ENCODE measurements at places on chromosomes 1 and 21.

GRCh38 chr1:29055160-29055559 is 68.5 kb downstream of the TMEM200B start:
- DNase-seq = no peak

GRCh38 chr1:8122160-8122476 is 96.0 kb upstream of the ERRFI1 start:
- peak; percentile 56 for DNase-seq

DNA sequence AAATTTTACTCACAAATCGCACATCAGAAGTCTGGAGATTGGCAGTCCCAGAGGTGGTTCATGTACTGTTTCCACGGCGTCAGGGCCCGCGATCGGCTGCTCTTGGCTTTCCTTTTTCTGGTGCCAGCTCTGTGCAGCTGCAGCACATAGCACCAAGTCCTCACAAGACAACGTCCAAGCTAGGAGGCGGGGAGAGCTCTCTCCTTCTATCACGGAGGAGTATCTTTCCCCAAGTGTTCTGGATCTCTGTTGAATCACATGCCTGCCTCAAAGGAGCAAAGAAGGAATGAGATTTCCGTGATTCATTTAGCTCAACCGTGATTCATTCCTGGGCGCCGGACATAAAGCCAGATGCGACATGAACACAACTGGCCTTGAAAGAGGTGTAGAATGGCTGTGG is 25.5 kb downstream of the MT1HL1 start:
- DNase-seq = no peak

GRCh38 chr21:31218830-31219608 is 125.0 kb downstream of the TIAM1 start:
- DNase-seq = peak; percentile 69

GRCh38 chr21:20519076-20519475 is 479.1 kb upstream of the NCAM2 start:
- no peak for DNase-seq

DNA sequence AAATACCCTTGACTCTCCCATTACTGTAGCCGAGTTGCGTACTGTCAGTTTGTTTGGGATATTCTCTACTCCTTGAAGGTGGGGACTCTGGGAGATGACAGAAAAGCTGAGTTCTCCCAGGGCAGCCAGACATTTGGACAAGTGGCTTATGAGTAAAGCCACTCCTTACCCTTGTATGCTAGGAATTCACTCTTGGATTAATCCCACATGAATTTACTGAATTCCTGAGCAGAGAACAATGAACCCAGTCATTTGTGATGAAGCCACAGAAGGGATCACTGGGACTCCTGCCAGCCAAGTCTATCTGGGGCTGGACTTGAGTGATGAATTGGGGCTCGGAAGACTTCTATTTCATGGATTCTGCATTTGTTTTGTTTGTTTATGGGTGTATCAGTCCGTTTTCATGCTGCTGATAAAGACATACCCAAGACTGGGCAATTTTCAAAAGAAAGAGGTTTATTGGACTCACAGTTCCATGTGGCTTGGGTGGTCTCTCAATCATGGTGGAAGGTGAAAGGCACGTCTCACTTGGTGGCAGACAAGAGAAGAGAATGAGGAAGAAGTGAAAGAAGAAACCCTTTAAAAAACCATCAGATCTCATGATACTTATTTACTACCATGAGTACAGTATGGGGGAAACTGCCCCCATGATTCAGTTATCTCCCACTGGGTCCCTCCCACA is 25.1 kb downstream of the C1orf116 start:
- peak; percentile 80 for DNase-seq

GRCh38 chr21:33133892-33134291 is 64.0 kb downstream of the OLIG1 start:
- no peak for DNase-seq

- peak; percentile 40 for DNase-seq
Observed at GRCh38 chr1:30417001-30417700, 306.2 kb downstream of the MATN1 start.

DNA sequence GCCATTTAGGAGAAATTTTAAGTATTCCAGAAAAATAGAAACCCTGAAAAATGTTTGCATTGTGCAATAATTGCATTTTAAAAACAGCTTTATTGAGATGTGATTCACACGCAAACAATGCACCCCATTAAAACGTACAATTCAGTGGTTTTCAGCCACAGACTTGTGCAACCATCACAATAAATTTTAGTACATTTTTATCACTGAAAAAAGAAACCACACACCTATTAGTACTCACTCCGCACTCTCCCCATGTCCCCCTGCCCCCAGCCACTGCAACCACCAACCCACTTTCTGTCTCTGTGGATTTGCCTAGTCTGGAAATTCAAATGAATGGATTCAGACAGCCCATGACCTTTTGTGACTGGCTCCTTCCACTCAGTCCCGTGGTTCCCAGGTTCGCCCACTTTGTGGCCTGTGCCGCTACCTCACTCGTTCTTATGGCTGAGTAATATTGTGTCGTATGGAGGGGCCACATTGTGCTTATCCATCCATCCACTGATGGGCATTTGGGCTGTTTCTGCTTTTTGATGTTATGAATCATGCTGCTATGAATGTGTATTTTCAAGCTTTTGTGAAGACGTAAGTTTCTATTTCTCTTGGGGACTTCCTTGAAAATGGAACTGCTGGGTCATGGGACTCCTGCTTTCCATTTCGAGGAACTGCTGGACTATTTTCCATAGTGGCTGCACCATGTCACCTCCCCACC is 147.7 kb upstream of the ARHGEF16 start:
- no peak for DNase-seq

DNA sequence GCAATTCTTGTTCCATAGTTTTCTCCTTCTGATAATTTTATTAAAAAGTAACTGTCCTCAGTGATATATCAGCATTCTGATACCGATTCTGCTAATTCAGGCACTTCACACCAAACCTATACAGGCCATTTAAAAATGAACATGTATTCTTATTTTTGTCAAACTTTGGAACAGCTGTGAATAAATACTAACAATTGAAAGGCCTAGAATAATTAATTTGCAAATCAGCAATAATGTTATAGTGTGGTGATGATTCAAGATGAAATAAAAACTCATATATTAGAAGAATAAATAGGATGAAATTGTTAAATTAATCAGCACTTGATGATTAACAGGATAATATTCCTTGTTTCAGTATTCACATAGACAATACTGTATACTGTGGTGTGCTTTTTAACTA is 9.9 kb downstream of the CDKN2C start:
- no peak for DNase-seq

- peak; percentile 85 for DNase-seq
Observed at GRCh38 chr1:209585672-209586071, 2.2 kb downstream of the CAMK1G start.

DNA sequence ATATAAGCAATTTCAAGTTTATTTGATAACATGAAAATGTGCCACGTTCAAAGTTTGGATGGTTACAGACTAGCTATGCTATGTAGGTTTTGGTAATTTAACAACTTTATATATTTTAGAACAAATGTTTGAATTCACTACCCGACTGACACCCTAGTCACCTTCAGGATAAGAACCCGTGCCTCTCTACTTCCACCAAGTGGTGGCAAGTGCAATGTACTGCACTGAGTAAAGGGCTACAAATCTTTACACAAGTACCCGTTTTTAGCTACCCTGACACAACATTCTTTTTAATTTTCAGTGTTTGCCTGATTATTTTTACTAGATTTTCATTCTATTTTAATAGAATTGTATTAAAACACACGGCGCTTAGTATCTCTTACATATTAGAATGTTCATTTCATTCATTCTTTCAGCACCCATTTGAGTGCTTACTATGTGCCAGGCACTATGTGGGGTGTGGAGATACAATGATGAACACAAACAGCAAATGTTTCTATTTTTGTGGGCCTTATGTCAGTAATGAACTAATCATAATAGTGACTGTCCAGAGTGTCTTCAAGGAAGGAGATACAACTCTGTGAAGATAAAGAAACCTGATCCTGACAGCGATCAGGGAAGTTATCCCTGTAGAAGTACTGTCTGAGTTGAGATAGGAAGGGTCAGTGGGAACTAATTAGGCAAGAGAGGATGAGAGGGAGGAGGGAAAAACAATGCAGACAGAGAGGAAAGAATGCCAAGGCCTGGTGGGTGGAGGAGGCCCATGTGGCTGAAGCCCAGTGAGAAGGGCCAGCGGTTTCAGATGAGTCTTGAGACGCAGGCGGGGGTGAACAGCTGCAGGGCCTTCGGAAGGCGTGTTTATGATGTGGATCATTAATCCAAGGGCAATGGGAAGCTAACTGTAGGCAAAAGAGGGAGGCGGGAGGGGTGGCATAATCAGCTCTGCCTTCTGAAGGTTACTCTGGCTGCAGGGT is 3.8 kb downstream of the LCA5L start:
- no peak for DNase-seq

GRCh38 chr1:157227700-157228099 is 89.5 kb upstream of the ETV3 start:
- DNase-seq = no peak

DNA sequence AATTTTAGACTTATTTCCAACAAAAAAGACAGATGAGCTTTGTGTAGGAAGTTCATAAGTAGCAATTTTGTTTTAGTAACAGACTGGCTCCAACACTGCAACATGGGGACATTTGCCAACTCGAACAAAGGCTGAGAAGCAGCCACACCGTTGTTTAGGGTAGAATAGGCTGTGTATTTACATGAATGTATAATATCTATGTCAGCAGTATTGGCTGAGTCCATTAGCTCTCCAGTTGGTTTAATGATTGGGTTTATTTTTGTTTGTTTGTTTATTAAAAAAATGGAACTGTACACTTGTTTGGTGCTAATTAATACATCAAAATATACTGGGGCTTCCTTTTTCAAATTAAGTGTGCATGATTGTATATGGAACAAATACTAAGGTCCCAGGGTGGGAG is 7.3 kb upstream of the TMCO2 start:
- DNase-seq = no peak
